ENCODE measurements at places on chromosomes 4 and X.

DNA sequence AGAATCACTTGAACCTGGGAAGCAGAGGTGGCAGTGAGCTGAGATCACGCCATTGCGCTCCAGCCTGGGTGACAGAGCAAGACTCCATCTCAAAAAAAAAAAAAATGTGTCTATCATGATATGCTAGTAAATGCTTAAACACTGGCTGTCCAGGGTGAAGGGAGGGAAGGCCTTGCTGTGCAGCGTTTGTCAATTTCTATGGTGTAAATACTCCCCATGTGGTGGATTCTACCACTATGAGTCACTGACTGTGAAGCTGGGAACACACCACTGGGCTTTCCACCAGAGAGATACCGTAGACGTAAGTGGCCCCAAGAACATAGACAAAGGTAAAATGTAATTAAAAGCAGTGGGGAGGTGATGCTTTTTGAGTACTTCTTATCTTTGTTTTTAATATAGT, 51.3 kb upstream of the LEF1 start:
- no peak for DNase-seq

GRCh38 chrX:150049647-150050046, 111.4 kb upstream of the EOLA2 start:
- no peak for DNase-seq

GRCh38 chr4:15425520-15425919, 2.3 kb upstream of the C1QTNF7 start:
- no peak for DNase-seq

DNA sequence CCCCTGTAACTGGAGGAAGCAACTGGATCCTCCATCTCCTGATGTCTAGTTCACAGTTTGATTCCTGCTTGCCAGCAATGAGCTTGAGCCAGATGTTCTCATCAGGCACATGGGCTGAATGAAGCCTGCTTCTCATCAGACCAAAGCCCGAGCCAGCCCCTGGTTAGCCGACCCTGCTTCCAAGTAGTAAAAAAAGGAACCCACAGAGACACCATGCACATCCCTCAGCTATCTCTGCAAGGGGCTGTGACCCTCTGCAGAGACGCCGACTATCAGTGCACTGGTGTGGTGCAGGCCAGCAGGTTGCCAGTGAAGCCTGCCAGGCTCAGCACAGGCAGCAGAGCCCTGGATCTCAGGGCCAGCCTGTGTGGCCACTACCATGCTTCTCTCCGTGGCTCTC, 2.8 kb downstream of the DCTD start:
- DNase-seq, result no peak

- no peak for DNase-seq
Observed at GRCh38 chr4:158644760-158645159, 26.9 kb downstream of the C4orf46 start.

DNA sequence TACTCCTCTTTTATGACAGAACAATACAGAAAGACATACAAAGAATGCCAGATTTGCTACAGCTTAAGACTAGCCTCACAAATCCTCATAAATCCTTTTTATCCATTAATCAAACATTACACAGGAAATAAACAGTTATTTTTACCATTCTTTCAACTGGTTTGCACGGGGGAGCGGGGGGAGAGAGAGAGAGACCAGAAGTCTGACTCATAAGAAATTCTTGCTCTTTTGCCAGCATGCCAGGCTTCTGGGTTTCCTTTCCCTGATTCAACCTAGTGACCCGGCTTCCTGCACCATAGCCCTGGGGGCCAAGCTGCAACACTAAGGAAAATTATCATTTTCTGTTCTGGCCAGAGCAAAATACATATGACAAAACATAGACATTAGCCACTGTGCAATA, 6.8 kb upstream of the RRAGB start:
- no peak for DNase-seq

All from CD8-positive, alpha-beta memory T cell (primary cell).